ENCODE measurements at places on chromosomes 13 and 19.

DNA sequence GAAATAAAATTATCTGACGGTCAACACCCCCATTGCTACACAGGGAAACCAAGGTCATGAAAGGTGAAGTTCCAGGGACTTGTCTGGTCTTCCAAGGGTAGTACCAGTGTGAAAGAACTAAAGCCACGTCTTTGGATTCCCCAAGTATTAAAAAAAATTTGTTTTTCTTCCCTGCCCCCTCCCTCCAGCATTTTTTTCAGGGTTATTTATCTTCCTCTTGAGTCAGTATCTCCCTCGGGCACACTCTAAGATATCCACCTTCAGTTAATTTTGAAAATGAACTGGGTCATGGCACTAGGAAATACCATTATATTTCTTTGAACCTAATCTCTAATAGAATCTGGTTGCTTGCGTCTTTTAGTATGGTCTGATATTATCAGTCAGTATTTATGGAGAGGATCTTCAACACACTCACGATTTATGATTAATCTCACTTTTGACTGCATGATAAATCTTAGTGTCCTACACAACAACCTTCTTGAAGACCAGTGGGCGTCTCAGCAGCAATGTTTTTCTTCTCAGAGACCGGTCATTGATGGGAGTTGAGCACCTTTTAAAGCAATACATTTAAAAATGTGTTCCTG is 9.1 kb downstream of the ATP8A2 start:
- no peak for DNase-seq

GRCh38 chr19:30587869-30588268 is 215.7 kb downstream of the ZNF536 start:
- DNase-seq = no peak

DNA sequence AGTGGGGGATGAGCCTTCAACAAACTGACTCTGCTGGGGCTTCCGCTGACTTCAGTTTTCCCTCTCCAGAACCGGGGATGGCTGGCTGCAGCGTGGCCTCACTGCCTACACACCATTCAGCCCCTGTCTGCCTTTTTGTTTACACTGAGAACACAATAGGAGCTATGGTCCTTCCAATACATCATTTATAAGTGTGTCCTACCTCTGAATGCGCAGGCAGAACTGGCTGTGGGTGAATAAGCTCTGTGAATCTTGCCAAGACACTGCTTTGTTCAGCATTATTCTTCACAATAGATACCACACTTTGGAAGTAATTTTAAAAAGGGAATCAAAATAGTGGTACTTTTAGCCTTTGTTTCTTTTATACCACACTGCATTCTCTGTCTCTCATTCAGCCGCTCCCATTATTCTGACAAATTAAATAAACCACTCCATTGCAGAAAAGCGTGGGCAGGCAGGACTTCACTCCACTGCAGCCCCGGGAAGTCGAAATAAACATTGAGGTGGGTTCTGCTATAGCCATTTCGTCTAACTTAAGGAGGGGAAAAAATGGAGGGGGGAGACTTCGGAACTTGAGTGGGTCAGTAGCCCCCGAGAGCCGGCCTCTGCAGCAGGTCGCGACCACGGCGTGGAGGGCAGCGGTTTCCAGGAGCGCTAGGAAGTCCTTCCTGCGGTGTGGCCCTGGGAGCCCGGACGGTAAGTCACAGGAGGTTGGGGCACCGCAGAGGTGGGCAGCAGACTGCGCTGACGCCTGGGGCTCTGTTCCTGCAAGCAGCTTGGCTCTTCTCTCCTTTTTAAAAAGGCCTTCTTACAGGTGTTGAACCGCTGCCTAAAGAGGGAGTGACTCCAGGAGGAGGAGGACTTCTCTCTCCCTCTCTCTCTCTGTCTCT is 94.8 kb upstream of the SOX1 start:
- DNase-seq = no peak

- DNase-seq = no peak
Measured at GRCh38 chr13:42929886-42930535, 62.0 kb downstream of the EPSTI1 start.

DNA sequence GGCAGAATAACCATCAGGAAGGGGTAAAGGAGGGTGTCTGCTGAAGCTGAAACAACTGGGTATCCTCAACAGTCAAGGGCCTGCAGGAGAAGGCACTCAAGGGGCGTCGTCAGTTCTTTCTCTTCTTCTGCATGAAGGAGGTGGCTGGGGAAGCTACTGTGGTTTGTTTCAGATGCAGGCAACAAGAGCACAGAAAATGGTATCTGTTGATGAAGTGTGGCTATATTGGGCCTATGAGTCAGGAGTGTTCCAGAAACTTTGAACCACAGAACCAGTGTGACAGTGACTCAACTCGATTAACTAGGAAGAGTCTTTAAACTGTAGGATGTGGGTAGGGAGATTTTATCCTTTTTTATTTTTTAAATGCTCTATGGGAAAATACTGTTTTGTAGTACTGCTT is 686.3 kb downstream of the FGF9 start:
- no peak for DNase-seq

DNA sequence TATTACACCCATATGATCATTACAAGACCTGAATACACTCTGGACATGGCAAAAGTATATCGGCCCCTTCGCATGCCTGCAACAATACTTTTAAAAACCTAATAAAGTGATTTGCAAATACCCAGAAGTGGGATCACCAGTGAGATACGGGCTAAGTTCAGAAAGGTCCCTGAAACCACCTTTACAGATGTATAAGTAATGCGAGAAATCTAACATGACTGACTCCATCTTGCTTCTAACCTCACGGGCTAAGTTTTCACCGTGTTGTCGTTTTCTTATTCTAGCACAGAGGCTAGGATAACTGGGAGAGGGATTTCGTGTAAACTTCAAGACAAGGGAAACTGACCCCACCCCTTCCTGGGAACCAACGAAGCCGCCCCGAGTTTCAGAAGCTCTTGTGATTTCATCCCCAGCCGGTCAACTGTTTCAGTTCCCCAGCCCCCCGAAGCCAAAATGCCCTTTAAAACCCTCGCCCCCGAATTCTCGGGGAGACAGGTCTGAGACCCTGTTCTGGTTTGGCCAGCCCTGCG is 703 bp downstream of the NEK3 start:
- DNase-seq = no peak

Measured in activated CD4-positive, alpha-beta T cell treated with anti-CD3 and anti-CD28 coated beads, Interleukin-2, amount 10 ng/mL, durations not matched to agents 7 days and 5 days (primary cell).